ENCODE measurements at places on chromosomes 2 and 18.

DNA sequence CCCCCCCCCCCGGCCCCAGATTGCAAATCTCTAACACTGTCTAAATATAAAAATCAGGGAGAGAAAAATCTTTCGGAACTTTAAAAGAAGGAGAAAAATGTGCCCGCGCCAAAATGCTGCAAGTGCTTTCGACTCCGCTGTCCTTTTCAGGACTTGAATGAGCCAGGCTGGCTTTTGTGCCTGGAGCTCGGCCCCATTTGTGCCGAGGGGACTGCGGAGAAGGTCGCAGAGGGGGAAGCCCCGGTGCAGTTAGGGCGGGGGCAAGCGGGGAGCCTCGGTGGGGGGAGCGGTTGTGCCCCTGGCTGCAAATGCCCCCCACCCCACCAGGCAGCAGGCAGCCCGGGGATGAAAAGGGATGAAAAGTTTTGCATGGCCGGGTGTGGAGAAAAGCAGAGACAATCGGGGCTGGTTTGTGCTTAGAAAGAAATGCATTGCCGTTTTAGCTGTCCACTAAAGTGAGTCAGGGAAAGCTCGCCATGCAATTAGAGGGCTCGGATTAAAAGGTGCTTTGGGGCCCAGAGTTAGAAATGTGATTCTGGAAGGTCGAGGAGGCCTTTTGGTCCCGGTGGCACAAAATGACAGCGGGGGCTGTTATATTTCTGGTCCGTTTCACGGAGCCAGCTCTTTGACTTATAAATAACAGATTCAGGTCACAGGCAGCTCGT, 1.6 kb downstream of the INHBB start:
- no peak for DNase-seq

DNA sequence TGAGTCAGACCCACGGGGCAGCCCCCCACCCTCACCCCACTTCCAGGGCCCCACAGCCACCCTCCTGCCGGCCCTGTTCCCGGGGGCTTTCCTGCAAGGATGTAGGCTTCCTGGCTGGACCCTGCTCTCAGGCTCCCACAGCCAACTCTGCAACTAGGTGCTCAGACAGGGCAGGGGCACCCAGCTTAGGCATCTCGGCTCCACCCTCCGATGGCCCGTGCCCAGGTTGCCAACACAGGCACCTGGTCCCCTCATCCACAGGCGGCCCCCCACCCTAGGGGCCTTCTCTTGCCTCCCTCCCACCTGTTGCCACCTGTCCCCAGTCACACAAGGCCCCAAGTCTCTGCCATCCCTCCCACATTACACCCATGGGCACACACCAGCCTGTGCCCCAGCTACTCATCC, 34.6 kb downstream of the HS6ST1 start:
- no peak for DNase-seq

GRCh38 chr18:2654928-2655177, 673 bp upstream of the SMCHD1 start:
- DNase-seq: no peak

DNA sequence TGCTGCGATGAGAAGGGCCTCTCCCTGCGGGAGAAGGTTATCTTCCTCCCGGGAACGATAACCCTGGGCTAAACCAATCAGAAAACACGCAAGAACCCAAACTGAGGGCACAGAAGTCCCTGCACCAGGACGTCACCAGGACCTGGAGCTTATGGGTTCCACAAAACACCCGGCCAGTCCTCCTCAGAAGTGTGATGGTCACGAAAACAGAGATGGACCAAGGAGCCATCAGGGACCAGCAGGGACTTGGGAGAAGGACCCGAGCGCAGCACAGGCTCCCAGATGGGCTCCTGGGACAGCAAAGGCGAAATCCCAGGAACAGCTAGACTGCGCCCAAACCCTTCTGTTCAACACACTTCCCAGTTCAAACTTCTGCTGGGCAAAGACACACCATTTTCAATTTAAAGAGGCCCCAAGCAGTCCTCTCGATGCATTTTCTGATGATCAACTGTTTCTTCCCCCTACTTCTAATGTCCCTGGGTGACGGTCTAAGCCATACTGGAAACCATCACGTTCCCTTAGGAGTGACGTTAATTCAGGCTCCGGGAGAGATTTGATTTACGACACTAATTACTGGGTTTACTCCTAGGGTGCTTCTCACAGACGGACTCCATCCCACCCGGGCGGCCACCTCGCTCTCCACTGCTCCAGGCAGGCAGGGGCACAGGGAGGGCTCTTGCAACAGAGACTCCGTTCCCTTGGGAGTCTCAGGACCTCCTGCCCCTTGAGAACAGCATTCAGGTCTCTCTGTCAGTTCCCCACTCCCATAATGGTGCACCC, 29.2 kb downstream of the ZNF516 start:
- DNase-seq: no peak

DNA sequence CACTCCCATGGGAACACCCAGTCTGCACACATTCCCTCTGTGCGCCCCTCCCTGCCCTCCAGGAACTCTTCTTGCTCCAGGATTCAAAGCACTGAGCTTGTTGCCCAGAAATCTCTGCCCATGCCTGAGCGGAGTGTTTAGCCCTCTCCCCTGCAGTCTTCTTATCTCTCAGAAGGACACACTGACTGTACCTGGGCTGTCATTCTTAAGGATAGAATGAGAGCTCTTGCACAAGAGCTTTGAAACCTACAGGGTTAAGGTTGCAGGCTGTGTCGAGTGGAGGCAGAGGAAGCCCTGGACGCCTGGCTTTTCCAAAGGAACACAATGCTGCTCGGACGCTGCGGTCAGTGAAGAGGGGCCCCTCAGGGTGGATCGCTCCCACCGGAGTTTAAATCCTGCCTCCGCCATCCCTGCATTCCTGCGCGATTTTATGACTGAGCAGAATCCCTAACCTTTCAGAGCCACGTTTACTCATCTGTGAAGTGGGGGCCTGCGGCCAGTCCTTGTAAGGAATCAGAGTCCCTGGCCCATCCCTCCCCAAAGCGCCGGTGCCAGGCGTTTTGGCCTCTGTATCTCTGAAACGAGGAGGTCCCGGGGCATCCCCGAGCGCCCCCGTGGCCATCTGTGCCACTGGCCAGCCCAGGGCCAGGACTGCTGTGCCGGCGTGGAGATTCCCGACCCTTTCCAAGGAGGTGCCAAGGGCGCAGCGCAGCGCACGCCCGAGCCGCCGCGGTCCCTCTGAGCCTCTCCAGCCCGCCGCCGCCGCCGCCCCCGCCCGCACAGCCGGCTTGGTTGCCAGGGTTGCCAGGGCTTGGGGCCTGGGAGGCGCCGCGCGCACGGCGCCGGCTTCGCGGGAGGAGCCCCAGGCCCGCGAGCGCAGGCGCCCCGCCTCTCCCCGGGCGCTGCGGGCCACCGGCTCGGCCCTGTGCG, 58.9 kb downstream of the FAM168B start:
- no peak for DNase-seq

- DNase-seq: no peak
Measured at GRCh38 chr18:801137-801536, 10.9 kb downstream of the YES1 start.

DNA sequence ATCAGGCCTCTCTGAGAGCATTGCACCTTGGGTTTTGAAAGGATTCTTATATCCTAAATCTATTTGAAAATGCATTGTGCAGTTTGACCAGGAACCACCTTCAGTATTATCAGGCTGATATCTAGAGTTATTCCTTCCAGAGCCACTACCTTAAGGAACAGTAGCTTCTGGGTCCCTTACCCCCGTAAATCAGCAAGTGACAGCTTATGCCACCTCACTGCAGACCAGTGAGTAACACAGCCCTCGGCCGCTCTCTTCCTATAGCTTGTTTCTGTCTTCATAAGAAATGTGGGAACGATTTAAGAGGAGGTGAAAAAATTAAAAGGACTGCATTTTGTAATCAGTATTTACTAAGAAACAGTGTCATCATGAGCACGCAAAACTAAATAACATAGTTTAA, 584.2 kb downstream of the GALR1 start:
- no peak for DNase-seq

GRCh38 chr2:10777842-10778723, 34.5 kb downstream of the PDIA6 start:
- no peak for DNase-seq

GRCh38 chr2:158995677-158996049, 27.2 kb downstream of the TANC1 start:
- DNase-seq: no peak

DNA sequence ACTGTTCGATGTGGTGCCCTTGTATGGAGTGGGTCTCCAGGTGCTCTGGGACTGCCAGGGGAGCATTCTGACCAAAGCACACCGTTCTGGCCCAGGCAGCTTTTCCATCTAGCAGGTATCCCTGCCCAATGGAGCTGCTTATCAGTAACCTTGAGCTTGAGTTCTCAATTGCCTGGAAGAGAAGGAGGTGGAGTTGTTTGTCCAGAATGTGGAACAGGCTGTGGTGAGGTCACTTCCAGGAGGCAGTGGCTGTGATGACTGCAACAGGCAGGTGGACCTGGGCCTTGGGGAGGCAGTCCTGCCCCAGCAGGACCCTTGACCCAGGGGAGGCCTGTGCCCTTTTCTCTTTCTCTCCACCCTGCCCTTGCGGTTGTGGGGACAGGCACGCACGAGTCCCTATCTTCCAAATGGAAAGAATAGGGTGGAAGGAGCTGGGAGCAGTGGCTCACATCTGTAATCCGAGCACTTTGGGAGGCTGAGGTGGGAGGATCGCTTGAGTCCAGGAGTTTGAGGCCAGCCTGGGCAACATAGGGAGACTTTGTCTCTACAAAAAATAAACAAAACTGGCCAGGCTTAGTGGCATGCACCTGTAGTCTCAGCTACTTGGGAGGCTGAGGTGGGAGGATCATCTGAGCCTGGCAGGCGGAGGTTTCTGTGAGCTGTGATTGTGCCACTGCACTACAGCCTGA, 66.2 kb upstream of the MCFD2 start:
- DNase-seq: no peak

GRCh38 chr18:61995618-61996017, 102.8 kb upstream of the RNF152 start:
- no peak for DNase-seq

DNA sequence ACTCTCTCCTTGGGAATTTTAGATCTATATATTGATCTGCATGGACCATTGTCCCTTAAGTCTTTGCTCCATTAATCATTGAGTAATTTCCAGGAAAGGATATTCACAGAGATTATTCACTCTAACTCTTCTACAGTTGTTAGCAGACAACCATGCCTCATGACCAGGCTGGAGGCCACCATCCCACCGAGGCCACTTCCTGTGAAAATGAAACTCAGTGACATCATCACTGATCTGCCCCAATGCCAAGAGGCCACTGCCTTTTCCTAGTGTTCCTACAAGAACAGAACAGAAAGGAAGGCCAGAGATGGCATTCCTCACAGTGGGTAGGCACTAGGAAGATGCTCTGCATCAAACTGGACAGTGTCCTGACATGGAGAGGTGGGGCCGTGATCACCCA, 161.3 kb downstream of the DTNA start:
- DNase-seq: no peak

GRCh38 chr2:4745056-4745991, 946.9 kb upstream of the SOX11 start:
- DNase-seq: no peak

GRCh38 chr2:173231465-173231864, 123.2 kb upstream of the CDCA7 start:
- DNase-seq: no peak

DNA sequence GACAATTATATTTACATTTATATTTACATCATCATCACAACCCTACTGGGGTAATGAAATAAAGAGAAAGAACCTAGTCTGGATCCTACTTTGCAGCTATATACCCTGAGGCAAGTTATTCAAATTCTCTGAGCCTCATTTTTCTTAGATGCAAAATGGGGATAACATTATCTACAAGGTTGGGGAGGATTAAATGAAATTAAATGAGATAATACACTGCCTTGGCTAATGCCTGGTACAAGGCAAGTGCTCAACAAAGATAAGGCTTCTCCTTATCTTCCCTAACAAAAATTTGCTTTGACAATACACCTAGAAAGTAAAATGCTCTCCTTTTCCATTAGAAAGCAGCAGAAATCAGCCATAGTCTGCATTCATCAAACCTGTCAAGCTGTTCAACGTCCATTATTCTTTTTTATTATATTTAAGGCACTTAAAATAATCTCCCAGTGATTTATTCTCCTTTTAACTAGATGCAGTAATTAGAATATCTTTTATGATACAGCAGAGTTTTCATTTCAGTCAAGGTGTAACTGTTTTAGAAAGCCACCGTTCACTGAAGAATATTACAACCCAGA, 44.8 kb downstream of the TCF4 start:
- no peak for DNase-seq

GRCh38 chr2:199014226-199014625, 443.5 kb downstream of the SATB2 start:
- DNase-seq: no peak

GRCh38 chr18:12234451-12235190, 19.5 kb upstream of the CIDEA start:
- no peak for DNase-seq

DNA sequence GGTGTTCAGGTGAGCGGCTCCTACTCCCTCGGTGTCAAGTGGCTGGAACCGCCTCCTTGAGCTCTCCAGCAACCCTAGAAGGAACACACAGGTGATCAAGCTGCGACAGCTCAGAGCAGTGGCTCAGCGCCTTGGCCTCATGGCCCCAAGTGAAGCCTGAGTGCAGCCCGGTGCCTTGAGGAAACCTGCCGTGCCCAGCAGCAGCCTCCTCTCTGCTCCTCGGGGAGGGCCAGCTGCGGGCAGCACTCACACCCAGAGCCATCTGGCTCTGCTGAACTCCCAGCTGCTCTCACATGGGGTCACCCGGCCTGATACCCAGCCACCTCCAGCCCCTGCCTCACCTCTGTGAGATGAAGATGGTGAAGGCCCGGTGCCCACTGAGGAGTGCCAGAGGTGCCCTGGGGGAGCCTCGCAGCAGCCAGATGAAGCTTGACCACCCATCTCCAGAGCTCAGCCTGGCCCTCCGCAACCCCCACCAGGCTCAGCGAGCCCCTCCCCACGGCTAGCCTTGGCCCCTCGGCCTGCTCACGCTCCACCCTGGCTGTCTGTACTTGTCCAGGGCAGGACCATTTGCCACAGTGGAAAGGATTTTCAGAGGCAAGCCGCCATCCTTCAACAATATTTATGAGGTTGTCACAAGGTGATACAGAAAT, 70.6 kb upstream of the RAB6C start:
- no peak for DNase-seq

GRCh38 chr18:63836456-63836855, 51.0 kb upstream of the SERPINB2 start:
- DNase-seq: no peak

GRCh38 chr2:101596333-101596732, 101.2 kb upstream of the MAP4K4 start:
- DNase-seq: no peak

- DNase-seq: no peak
Measured at GRCh38 chr2:60662781-60663180, 93.3 kb upstream of the PAPOLG start.

DNA sequence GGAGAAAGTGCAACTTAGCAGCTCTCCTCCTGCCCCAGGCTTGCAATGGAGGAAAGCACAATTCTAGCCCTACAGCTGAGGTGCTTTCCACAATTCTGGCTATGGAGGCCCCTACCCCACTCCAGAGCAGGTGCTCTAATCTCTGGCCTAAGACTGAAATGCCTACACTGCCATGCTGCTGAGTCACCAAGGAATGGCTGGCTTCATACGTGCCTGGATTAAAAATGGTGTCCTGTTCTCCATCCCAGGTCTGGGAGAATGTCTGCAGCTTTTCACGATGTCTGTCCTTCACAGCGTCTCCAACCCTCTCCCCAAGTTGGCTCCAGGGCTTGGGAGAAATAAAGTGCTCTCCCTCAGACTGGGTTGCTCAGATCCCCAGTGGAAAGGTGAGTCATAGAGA, 48.5 kb downstream of the MBOAT2 start:
- no peak for DNase-seq
